ENCODE measurements at places on chromosomes 6 and 20. TPM values are rescaled to one million over a fixed set of nuclear protein-coding genes. Genes with fewer than 3 reads are reported as not detected.

The EDN3 gene
- total RNA-seq, result not detected

The ADGRF5 gene
- 0.26 TPM for total RNA-seq

The SLC4A11 gene
- 0.51 TPM for total RNA-seq

The C20orf202 gene
- under 0.01 TPM for total RNA-seq

The PTPRK gene
- 75.5 TPM for total RNA-seq

The POPDC3 gene
- 6.7 TPM for total RNA-seq

The SLC52A3 gene
- total RNA-seq, result not detected
